Stimulated activated CD4-positive, alpha-beta T cell treated with anti-CD3 and anti-CD28 coated beads, Interleukin-15, amount 100 ng/mL, for 1 hour (primary cell): ENCODE measurements at places on chromosomes 11 and 22.

GRCh38 chr22:50399751-50400331, 56.7 kb downstream of the PPP6R2 start:
- DNase-seq, result no peak

- DNase-seq, result no peak
Measured at GRCh38 chr11:8809241-8809938, 101.6 kb upstream of the AKIP1 start.

GRCh38 chr11:120547316-120547715, 35.8 kb downstream of the GRIK4 start:
- DNase-seq, result no peak

DNA sequence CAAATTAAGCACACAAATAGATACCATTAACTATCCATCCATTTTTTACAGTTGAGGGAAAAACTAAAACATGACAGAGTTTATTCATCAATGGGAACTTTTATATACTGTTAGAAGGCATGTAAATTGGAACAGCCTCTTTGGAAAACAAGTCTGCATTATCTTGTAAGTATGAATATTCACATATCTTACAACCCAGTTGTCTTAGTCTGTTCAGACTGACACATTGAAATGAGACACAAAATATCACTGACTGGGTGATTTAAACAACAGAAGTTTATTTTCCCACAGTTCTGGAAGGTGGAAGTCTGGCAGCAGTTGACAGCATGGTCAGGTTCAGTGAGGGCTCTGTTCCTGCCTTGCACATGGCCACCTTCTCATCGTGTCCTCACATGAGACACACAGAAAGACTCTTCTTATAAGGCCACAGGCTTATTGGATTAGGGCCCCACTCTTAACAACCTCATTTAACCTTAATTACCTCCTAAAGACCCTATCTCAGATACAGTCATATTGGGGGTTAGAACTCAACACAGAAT, 5.4 kb upstream of the EIF3F start:
- DNase-seq, result no peak

- no peak for DNase-seq
Measured at GRCh38 chr11:131688048-131688693, 317.8 kb downstream of the NTM start.

DNA sequence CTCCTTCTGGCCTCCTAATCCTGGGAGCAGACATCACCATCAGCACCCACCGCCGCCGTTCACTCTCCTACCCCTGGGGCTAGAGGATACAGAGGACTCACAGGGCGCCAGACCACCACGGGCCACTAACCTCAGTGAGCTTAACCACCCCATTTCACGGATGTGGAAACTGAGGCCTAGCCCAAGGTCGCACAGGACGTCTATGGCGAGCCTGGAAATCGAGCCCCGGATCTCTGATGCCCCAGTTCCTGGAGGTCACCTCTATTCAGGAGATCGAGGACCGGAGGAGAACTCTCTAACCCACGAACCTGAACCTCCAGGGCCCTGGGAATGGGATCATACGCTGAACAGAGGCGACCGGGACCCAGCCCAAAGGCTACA, 349 bp downstream of the TIMM10 start:
- no peak for DNase-seq

DNA sequence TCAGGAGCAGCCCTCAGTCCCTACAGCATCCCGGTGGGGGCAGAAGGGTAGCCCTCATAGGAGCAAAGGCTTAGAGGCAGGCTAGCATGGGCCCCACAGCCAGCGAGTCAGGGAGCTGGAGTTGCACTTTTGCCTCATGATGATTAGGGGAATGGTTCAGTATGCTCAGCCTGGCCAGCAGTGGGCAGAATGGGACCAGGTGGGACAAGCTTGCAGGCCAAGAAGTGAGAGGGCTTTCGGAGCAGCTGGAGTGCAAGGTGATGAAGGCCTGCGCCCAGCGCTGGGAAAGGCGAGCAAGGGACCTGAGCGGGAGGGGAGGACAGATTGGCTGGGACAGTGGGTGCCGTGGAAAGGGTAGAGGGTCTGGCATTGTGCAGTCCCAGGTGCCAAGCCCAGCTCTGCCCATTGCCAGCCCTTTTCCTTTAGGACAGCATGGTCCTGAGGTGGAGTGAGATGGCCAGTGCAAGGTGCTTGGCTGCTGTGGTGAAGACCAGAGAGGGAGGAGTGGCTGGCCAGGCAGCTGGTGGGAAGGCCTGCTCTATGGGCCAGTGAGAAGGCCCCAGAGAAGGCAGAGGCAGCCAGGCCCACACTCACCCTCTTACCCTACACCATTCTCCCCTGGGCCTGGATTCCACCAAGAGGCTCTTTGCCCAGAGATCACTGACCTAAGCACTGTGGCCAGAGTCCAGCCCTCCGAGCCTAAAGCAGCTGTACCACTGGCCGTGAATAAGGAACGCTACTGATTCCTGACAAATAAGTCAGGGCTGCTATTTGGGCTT, 47.9 kb upstream of the SUSD2 start:
- DNase-seq, result no peak

DNA sequence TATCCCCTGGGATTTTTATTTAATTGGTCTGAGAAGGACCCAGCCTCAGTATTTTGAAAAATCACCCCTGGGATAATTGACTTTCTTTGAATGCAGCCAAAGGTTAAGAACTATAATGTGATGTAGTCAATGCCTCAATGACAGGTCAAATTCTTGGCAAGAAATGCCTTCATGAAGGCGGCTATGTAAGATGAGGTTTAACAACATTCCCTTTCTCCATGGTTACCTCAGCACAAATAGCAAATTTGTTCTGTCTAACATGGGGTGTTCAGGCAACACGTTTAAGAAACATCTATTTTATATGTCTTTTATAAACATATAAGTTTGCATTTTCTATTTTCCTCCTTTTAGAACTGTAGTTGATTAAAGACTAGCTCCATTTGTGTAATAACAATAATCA, 5.3 kb downstream of the SLN start:
- DNase-seq, result no peak
